ENCODE measurements at places on chromosomes 16 and 17.

DNA sequence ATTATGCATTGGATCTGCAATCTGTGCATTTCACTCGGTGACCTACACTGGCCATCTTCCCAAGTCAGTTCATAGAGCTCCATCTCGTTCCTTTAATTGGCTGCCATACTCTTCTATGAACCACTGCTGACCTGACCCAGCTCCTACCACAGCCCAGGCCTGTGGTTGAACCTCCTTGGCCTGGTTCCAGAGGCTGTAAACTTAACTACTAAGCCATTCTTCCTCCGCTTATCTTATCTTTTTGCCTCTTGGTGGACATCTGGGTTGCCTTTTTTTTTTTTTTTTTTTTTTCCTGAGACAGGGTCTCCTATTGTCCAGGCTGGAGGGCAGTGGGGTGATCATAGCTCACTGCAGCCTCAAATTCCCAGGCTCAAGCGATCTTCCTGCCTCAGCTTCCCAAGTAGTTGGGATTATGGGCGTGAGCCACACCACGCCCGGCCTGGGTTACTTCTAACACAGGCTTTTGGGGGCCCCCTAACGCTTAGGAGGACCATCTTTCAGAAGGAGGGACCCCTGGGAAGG is 18.3 kb downstream of the COQ7 start:
- DNase-seq: no peak

DNA sequence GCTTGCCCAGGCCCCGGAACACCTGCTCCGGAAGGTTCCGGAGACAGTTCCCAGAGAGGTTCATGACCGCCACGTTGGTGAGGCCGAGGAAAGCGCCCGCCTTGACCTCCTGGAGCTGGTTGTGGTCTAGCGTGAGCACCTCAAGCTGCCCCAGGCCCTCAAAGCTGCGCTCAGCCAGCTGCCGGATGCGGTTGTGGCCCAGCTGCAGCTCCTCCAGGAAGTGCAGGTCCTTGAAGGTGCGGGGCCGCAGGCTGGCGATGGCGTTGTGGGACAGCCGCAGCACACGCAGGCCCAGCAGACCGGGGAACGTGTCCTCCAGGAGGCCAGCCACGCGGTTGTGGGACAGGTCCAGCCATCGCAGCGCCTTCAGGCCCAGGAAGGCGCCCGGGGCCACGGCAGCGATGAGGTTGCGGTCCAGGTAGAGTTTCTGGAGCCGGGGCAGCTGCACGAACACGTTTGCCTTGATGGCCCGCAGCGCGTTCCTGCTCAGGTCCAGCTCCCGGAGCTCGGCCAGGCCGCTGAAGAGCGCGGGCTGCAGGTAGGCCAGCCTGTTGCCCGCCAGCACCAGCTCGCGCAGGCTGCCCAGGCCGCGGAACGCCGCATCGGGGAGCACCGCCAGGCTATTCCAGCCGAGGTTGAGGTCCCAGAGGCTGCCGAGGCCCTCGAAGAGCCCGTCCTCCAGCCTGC is 2.1 kb downstream of the IGFALS start:
- DNase-seq: no peak

DNA sequence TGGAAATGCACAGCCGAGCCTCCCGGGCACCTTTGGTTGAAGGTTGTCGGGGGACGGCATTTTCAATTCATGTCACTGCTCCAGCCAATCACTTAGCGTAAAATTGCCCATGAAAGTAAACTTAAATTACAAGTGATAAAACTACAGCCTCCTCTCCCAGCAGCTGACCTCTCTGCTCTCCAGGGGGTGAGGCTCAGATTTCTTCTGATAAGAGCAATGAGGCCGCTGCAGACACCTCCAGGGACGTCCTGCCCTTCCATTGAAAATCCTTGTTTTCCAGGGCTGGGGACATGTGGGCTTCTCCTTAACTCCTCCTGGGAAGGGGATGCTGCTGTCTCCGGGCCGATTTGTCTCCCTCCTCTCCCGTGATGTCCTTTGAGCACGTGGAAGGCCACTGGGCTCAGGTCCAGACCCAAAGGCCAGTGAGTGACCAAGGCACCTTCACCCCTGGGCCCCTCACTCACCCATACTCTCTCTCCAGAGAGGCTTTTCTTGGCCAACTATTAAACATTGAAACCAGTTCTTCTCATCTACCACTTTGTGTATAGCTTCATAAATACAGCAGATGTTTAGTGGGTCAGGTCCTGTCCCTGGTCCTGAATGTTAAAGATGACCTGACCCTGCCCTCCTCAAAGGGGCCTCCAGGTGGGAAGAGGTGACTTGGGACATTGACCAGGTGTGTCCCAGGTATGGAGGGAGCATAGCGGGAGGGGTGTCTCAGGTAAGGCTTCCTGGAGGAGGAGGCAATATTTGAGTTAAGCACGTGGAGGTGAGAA is 52.3 kb downstream of the MGAT5B start:
- DNase-seq: no peak

DNA sequence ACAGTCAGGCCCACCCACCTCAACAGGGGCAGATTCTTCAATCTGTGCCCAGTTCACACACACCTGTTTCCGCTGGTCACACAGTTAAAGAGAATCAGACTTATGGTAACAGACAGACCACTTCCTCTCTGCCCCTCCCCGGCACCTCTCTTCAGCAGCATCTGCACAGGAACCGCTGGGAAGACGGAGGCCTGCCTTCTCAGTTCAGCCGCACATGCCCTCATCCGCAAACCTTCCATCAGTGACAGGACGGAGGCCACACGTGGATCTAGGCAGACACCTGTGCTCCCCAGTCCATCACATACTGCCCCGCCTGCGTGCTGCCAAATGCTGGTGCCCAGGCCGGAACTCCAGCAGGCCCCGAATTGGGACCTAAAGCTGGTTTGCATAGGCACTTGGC is 10.3 kb downstream of the PHB1 start:
- no peak for DNase-seq

DNA sequence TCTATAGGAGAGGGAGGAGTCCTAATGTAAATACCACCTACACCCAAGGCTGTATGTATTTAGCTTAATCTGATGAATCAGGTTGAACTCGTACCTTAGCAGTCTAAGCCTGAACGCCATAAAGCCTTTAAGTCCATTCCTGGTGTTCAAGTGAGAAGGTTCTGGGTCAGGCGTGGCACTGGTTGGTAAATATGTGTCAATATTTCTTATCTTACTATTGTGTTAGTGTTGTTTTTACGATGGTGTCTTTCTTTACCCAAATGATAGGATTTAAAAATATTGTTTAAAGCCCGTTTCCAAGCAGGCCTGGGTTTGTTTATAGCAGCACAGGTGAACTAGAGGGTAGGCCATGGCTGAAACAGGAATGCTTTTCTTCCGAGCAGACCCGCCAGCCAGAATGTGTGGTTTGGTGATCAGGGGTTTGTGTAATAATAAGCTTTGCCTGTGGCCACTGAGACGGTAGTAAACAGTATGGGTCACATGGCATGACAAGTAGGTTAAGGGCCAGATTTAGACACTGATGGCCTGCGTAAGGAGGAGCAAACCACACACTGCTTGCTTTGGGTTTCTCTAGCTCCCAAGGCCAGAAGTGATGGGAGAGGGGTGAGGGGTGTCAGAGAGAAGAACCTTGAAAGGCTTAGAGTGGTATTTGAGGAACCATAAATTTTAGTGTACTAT is 3.3 kb downstream of the TMEM94 start:
- DNase-seq: no peak

DNA sequence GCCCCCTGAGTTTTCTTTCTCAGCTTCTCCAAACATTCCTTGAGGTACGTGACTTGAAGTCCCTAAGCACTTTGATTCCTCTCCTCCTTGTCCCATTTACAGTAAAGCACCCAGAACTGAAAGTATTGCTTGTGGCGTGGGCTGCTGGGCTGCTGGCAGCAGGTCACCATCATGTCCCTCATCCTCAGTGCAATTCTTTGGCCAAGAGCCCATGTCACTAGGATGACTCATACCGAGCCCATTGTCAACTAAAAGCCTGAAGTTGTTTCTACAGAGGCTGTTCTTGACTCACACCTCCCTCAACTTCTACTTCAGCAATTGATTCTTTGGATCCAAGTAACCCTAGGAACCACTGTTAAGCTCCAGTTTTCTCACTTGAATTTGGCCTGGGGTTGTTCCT is 54.3 kb downstream of the KPNA2 start:
- no peak for DNase-seq

- no peak for DNase-seq
These were observed 110.7 kb upstream of the FAM20A start for GRCh38 chr17:68711858-68712257.

- DNase-seq: no peak
These were observed 8.0 kb downstream of the SLC38A10 start for GRCh38 chr17:81287152-81287551.

- no peak for DNase-seq
These were observed 11.1 kb upstream of the ALDOA start for GRCh38 chr16:30054451-30054850.

DNA sequence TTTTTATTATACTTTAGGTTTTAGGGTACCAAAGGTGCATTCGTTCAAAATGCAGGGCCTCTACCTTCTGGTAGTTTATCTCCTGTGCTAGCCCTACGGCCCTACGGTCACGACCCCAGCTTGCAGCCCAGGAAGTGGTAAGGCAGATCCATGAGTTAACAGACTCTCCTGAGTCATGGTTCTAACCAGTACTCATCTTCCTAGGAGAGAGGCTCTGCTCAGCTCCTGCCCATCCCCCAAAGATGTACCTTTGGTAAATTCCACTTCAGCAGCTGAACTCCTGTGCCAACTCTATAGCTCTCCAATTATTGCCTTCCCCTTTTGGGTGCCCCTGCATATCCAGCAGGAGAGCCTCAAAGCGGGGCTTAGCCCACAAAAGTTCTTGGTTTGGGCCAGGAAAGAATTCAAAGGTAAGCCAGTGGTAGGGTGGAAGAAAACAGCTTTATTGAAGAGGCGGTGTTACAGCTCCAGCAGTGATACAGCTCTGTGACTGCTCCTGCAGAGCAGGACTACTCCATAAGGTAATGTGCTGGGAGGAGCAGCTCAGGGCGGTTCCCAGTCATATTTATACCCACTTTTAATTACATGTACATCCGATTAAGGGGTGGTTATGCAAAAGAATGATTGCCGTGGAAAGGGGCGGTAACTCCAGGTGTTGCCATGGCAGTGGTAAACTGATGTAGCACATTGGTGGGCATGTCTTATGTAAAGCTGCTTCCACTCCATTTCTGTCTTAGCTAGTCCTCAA is 241.4 kb downstream of the PMP22 start:
- no peak for DNase-seq

GRCh38 chr16:11151885-11152629 is 103.9 kb downstream of the SOCS1 start:
- no peak for DNase-seq

DNA sequence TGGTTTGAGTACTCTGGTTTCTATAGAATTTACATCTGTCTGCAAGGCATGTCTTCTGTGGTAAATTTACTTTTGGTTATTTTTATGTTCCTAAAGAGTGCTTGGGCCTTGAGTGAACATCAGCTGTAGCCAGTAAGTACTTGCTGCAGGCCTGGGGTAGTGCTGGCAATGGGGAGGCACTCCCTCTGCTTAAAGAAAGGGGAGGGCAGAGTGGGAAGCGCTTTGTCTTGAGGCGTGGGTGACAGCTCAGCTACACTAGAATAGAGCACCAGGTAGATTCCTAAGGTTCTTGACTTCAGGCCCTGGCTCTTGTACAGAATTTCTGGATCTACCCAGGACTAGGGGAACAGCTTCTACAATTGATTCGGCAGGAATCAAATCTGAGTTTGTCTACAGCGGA is 50.6 kb downstream of the MPHOSPH6 start:
- no peak for DNase-seq

DNA sequence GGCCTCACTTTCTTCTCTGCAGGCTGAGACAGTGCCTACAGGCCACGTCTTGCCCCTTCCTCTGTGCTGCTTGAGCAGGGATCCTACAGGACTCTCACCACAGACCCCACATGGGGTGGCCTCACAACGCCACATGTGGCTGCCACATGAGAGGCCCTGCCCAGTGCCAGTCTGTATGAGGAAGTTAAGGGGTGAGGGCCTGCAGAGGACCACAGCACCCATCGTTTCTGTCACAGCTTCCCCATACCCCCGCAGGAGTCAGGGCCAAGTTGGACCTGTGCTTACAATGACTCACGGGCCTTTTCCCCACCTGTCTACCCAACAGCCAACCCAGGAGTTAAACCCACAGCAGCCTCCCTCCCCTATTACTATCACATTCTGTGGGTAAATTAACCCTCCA is 2.9 kb upstream of the GSDMB start:
- no peak for DNase-seq

- DNase-seq: no peak
These were observed 27.4 kb upstream of the CAPNS2 start for GRCh38 chr16:55539049-55539448.

GRCh38 chr17:60345233-60345632 is 46.7 kb downstream of the USP32 start:
- DNase-seq: no peak

DNA sequence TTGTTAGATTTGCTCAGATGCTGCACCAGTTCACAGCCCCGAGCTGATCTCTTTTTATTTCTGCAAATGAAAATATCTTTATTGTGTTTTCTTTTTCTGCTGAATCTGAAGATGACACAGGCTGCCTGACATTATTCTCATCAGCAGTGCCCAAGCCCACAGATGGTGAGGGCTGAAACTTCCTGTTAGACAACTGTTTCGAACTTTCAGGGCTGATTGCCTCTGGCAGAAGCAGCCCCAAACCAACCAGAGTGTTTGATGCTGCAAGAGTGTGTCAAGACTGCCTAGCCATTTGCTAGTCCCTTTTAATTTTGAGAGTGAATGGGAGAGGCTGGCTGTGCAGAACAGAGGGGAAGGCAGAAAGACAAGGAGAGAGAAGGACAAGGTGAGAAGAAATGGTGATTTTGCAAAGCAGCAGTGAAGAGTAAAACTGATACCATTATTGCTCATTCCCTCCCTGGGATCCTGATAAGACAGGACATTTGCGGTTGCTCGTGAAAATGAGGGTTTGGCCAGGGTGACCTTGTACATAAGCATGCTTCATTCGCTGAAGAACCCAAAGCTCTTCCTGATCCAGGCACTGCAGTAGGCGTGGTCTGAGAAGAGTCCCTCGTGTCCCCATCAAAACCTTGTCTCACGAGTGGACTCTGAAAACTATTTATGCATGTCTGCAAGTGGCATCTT is 77.2 kb downstream of the TMEM114 start:
- no peak for DNase-seq

GRCh38 chr17:13073018-13073417 is 55.2 kb upstream of the ELAC2 start:
- no peak for DNase-seq

GRCh38 chr17:45096141-45096540 is 35.0 kb downstream of the NMT1 start:
- no peak for DNase-seq

- DNase-seq: no peak
These were observed 17.9 kb upstream of the ALDH3A2 start for GRCh38 chr17:19630661-19631060.

- DNase-seq: no peak
These were observed 106.3 kb upstream of the PSMD7 start for GRCh38 chr16:74190292-74190691.

GRCh38 chr17:12830777-12831247 is 41.5 kb downstream of the ARHGAP44 start:
- no peak for DNase-seq

DNA sequence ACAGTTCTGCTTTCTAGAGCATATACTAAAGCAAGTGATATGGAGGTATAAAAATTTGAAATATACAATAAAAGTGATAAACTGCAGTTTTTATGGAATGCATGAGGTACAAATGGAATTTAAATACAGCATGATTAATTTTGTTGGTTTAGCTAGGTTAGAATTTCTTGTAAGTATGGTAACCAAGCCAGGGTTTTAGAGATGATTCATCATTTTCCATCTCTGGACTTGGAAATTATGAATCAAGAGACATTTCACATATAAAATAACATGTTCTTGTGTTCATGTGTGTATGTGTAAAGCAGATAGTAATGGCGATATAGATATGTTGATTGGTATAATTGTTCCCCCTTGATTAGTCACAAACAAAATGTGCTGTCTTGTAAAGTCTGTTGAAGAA is 1219.8 kb downstream of the CDH8 start:
- DNase-seq: no peak

GRCh38 chr16:74625500-74626350 is 18.8 kb upstream of the GLG1 start:
- no peak for DNase-seq

Data from activated T-helper 2 cell treated with anti-CD3 and anti-CD28 coated beads, Interferon-gamma antibody, Interleukin-2, Interleukin-4, amounts not matched to agents 10 μg/mL and 5 μg/mL and 100 μg/mL, durations not matched to agents 14 hours and 24 hours and 36 hours (primary cell).